ENCODE measurements at places on chromosomes 5 and 9.

DNA sequence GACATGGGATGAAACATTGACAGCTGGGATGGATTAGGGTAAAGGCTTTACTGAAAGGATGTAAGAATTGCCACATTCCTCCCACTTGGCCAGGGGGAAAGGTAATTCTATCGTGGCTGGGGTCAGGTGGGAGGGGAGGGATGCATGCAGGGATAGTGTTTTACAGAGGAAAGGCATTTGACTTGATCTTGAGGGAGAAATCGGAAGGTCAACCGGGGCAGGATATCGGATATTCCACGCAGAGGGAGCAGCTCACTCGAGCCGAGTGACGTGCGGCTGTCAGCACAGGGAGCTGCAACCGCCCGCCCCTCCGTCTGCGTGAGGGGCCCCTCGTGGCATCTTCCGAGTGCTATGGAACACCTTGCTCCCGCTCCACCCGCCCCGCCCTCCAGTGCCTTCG is 63.4 kb upstream of the ADAMTS2 start:
- no peak for DNase-seq

- DNase-seq = no peak
Measured at GRCh38 chr9:124006448-124007361, 4.9 kb upstream of the LHX2 start.

GRCh38 chr9:11356067-11356466 is 743.3 kb upstream of the PTPRD start:
- no peak for DNase-seq

DNA sequence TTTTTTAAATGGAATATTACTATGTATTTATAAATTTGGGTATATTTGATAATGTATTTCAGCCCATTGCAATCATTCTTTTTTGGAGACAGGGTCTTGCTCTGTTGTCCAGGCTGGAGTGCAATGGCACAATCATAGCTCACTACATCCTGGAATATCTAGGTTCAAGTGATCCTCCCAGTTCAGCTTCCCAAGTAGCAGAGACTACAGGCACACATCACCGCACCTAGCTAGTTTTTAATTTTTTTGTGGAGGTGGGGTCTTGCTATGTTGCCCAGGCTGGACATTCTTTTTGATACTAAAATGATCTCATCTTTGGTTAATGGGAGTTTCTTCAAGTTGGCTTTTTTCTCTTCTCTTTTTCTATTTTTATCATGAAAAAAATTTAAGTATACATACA is 91.3 kb downstream of the UNC13B start:
- DNase-seq = no peak

- no peak for DNase-seq
Measured at GRCh38 chr9:20753761-20754160, 69.7 kb downstream of the FOCAD start.

DNA sequence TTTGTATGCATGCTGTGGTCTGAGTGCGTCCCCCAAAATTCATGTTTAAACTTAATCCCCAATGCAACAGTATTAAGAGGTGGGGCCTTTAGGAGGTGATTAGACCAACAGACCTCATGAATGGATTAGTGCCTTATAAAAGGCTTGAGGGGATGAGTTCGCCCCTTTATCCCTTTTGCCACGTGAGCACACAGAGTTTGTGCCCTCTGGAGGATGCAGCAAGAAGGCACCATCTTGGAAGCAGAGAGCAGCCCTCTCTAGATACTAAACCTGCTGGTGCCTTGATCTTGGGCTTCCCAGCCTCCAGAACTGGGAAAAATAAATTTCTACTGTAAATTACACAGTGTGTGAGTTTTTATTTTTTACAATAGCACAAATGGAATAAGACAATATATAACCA is 177.1 kb upstream of the SPRY4 start:
- DNase-seq = no peak

DNA sequence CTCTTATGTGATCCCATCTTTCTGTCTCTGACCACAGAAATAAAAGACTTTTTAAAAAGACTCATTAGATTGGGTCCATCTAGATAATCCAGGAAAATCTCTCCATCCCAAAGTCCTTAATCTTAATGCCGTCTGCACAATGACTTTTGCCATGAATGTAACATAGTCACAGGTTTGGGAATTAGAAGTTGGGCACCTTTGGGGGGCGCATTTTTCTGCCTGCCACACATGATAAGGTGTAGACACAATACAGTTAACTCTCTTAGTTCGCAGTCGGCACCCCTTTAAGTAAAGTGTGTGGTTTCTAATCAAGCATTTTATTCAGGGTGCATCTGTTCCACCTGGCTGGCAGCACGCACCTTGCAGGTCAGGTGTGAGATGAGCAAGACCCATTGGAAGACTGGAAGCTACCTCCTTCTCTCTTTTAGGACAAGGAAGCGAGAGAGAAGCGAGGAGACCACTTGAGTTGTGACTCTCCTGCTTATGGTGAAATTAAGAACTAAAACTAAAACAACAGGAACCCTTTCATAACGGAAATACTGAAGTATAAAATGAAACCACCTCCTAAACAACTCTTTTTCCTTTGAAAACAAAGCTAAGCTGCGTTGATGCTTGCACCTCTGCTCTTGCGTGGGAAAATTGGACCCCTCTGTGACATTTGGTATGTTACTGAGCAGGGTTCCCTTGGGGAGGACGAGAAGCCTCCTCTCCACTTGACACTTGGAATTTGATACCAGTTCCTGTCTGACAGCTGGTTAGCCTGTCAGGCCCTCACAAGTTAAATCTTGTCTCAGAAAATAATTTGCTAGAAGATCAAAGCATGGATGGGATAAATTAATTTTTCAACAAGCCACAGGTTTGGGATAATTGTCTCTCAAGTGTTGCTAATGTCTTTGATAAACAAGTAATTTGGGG is 304.6 kb upstream of the DMRT1 start:
- no peak for DNase-seq

DNA sequence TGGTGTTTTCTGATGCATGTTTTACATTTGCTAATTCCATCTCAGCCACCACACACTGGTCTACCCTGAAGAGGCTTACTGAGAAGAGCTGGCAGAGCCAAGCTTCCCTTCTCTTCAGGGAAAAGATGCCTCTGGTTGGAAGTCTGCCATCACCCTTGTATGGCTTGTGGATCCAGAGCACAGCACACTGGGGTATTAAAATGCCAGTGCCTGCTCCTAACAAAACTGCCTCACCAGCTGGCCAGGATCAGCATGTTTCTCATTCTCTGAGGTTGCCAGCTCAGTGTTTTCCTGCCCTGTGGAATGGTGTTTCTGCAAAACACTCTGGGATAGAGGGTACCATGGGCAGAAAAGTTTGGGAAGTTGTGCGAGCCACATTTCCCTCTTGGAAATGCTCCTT is 31.6 kb upstream of the ZNF618 start:
- DNase-seq = no peak

- no peak for DNase-seq
Measured at GRCh38 chr5:162624110-162624509, 556.5 kb downstream of the GABRG2 start.

DNA sequence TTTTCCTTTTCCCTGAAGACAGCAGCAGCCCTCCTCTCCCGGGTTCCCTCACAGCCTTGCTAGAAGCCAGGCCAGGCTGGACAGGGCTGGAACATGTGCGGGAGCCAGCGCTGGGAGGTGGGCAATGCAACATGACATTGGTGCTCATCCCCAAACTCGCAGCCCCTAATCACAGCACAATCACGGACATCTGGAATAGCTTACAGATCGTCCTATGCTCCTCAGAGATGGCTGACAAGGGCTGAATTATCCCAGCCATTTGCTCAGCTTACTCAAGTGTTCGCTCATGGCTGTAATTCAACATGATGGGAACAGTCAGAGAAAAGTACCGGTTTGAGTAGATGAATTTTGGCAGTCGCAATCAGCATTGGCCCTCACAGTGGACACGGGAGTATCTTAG is 49.8 kb downstream of the FSTL4 start:
- no peak for DNase-seq

DNA sequence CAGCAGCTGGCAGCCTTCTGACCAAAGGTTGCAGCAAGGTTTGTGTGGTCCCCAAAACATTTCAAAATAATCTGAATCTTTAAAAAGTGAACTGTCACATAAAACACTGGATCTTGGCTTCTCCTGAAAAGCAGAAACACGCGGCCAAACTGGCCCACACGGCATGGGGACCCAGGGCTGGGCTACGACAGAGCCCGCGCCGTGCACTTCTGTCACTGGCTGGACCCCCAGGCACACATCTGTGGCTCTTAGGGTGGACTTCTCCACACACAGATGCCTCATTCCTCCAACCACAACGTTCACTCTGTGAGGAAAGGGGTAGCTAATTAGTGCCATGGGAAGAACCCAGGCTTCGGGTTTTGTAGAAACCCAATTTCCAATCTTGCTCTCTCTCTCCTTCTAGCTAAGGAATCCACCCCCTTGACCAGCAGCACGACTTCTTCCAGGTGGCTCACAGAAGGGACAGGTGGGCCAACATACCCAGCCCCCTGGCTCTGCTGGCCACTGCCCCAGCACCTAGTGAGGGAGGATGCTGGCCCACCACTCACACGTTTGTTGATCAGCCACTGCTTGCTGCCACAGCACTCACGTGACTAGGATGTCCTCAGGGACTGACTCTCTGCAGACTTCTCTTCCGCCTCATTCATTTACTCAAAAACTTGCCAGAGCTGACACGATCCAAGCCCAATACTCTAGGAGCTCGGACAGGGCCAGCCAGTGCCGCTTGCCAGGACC is 17.9 kb downstream of the LMAN2 start:
- no peak for DNase-seq

DNA sequence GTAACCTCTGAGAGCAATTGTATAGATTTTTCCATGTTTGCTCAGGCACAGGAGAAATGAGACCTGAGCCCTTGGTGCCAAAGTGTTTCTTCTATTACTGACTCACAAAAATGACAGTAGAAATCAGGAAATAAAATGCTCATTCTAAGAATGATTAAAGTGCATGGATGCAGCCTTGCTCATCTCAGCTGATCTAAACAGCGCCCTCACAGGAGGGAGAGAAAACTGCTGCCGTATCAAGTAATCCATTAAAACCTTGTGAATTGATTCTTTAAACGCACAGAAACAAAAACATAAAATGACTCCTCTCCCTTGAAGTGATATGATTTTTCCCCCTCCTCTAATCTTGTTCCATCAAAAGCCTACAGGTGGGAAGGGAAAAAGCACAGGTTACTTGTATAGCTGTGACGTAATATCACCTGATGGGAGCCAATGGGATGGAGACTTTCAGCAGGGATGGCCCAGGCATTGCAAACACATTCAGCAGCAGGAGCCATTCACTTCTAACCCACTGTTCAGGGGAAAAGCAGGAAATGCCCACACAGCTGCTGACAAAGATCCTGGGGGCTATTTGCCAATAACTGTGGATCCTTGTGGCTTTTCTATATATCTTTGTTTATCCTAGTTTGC is 76.7 kb downstream of the PLCXD3 start:
- DNase-seq = no peak

DNA sequence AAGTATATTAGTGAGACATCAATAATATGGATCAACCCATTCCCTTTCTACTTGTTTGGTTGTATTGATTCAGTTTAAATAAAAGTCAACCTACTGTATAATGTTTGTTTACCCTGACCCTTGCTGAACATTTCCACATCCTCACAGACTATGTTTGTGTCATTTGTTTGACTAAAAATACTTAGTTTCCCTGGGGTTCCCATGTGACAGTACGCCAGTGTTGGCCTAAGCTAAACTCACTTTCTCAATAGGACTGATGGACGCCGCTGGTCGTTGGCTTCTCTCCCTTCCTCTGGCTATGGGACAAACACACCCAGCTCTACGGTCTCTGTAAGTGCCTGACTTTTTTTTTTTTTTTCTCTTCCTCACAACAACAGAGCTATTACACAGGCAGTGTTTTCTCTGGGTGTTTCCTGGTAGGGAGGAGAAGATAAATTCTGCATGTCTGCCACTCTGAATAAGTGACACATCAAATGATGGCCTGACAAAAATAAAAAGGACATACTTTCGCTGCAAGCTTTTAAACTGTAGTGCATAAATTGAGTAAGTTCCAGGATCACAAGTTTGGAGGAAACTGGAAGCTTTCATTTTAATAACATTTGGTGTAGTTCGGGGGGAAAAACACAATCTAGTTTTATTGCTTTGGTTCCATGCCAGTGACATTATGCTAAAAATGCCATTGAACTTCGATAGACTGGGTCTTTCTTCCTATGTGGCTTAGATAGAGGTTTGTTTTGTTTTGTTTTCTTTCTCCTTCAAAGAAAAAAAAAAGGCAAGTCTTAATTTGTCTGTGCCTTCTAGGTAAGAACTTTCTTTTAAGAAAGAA is 101.0 kb downstream of the CD180 start:
- DNase-seq = no peak

GRCh38 chr9:101912698-101913097 is 174.3 kb upstream of the GRIN3A start:
- no peak for DNase-seq

DNA sequence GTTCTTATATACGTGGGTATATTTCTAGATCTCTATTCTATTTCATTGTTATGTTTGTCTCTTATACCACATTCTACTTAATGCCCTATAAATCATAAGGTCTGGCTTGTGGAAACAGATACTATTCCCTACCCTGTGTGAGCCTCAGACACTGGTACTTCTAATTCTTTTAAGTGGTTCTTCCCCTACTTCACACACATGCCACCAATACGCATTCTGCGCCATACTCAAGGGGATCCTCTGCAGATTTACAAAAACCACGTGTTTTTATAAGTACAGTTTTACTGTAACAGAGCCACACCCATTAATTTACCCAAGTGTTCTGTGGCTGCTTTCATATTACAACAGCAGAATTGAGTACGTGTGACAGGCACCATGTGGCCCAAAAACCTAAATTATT is 195.6 kb downstream of the SAXO1 start:
- DNase-seq = no peak

DNA sequence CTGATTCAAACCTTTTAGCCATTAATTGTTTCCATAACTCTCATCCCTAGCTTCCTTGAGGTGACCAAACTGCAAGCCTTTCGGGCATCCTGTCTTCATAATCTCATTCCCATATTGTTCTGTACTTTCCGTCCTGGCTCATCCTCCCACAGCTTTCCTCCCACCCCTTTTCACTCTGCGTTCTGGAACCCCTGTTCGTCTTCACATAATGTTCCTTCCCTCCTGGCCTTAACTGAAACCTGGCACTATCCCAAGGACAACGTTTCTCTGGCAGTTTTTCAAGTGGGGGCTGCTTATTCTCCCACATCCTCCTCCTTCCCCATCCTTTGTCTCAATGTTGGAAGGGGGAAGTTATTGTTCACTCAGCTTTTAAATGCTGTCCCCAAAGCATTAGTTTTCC is 1.5 kb downstream of the ZNF189 start:
- no peak for DNase-seq

- DNase-seq = no peak
Measured at GRCh38 chr9:127915325-127915752, 1.5 kb downstream of the ST6GALNAC4 start.

- DNase-seq = no peak
Measured at GRCh38 chr5:14269395-14269794, 126.3 kb downstream of the TRIO start.

DNA sequence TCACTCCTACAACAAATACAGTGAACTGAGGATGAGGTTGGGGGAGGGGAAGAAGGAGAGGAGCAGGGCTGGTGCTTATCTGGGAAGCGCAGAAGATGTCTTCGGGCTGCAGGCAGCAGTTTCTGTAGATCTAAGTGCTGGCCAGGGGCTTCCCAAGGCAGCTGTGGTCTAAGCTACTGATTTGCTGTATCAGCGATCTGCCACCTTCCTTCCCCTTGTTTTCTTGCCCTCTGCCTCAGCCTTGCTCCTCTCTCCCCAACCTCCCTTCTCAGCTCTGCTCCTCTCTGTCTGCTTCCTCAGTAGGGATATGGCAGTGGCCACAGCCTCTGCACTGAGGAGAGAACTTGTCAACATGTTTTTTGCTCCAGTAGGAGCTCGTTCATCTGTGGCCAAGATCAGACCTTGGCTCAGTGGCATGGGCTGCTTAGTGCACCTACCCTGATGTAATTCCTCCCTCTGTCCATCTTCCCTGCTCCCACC is 42.8 kb upstream of the IL6ST start:
- no peak for DNase-seq

All from activated naive CD4-positive, alpha-beta T cell (primary cell).